M059J (cell line): ENCODE measurements at places on chromosomes 3 and 15. TPM values are rescaled to one million over a fixed set of nuclear protein-coding genes. Genes with fewer than 3 reads are reported as not detected.

The GOLGA8K gene
- total RNA-seq: not detected in 2 replicates

The TEX55 gene
- not detected in 2 replicates for total RNA-seq

The ACAN gene
- not detected in 2 replicates for total RNA-seq

The OR5K2 gene
- total RNA-seq: not detected in 2 replicates

The UPK1B gene
- total RNA-seq: 0.12 TPM in 1 of 2 replicates, not detected in the other

The C15orf61 gene
- 2.9 and 4.1 TPM in 2 replicates for total RNA-seq

The RLBP1 gene
- total RNA-seq: not detected in 2 replicates

The SH3GL3 gene
- 0.27 TPM in 1 of 2 replicates, not detected in the other for total RNA-seq

The SATB1 gene
- 0.89 and 2.7 TPM in 2 replicates for total RNA-seq
